ENCODE measurements at places on chromosomes 12 and 14. TPM values are rescaled to one million over a fixed set of nuclear protein-coding genes. Genes with fewer than 3 reads are reported as not detected.

- no peak for DNase-seq
Observed at GRCh38 chr12:88185988-88186387, 43.9 kb downstream of the TMTC3 start.

- DNase-seq = no peak
Observed at GRCh38 chr12:113114447-113115178, 20.9 kb downstream of the RASAL1 start.

The TOMM20L gene
- total RNA-seq = not detected

DNA sequence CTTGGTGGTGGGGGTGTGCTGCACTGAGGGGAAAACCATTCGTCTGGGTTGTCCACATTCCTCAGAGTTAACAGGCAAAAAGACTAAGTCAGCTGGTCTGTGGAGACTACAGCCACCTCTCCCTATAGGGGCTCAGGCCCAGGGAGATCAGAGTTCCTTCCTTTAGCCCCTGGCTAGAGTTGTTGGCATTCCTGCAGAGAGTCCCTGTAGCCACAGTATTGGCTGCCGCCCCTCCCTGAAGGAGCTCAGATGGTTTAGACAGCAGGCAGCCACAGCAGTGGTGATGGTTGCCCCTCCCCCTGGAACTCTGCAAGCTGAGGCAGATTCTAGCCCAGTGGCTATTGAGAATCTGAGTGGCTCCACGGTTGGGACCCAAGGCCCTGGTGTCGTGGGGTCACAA is 1072.5 kb upstream of the ATXN7L3B start:
- DNase-seq = no peak

DNA sequence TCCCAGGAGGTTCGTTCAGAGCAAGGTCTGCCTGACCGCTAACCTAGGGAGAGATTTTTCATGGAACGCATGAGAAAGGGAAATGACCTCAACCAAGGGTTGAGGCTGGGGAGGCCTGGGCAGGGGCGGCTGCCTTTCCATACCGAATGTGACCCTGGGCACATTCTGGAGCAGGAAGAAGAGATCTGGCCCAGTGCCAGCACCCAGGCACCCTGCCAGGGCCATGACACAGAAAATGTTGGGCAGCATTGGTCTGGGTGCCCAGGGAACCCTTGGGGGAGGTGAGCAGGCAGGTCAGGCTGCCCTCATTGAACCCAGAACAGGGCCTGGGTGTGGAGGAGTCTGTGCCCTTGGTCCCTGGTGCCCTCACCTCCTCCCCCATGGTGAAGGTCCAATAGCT is 106.8 kb downstream of the CALM1 start:
- DNase-seq = no peak

DNA sequence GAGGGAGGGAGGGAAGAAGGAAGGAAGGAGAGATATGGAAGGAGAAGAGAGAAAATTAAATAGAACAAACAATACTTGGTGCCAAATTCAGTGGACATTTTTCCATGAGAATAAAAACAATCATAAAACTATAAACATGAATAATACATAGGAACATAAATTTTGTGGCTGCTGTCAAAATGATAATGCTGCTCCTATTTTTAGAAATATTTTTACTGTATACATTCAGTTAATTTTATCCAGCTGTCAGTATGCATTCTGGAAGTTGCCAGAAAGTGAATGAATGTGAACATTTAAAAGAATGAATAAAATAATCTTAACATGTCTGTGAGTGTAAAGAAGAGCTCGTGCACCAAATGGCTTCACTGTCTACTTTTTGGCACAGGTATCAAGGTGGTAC is 13.9 kb upstream of the PCED1B start:
- no peak for DNase-seq

GRCh38 chr14:36664322-36665193 is 2.9 kb downstream of the PAX9 start:
- DNase-seq = no peak

The NEUROD4 gene
- not detected for total RNA-seq

- no peak for DNase-seq
Observed at GRCh38 chr12:71947645-71948105, 9.0 kb downstream of the TPH2 start.

The GALNT9 gene
- total RNA-seq = not detected

The KERA gene
- 0.18 TPM for total RNA-seq

- no peak for DNase-seq
Observed at GRCh38 chr12:111435661-111436201, 30.0 kb downstream of the SH2B3 start.

The KLRC2 gene
- total RNA-seq = 0.67 TPM

The PPP2R3C gene
- 33.8 TPM for total RNA-seq

DNA sequence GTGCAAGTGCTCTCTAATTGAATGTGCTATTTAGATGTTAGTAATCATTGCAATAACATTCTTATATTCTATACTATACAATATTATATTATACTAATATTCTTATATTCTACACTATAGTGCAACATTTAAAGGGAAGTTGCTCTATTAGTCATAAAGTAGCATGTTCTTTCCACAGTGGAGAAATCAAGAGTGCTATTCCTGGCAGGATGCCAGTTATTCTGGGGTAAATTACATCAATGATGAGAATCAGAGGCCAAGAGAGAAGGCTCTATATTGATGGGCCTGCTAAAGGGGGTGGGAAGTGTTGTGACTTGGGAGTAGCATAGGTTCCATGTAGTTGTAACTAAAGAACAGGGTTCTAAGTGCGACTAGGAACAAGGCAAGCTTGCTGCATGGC is 121.5 kb downstream of the SLC15A5 start:
- no peak for DNase-seq

DNA sequence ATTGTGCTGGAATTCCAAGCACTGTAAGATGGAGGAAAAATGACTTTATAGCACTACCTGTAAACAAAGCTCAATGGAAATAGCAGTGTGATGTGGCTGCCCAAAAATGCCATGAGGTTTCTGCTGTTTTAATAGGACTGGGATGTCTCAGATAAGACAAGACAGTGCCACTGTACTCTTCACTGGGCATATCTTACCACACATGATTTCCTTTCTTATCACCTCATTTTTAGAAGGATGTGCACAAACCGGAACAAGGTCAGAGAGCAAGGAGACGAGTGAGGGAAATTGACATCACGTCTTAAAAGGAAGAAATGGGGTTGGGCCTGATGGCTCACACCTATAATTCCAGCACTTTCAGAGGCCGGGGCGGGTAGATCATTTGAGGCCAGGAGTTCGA is 38.4 kb upstream of the FGD4 start:
- DNase-seq = no peak

The ANKS1B gene
- 20.8 TPM for total RNA-seq
